Caudate nucleus (tissue), 63 donors: ENCODE measurements at places on chromosomes 5 and 9.

DNA sequence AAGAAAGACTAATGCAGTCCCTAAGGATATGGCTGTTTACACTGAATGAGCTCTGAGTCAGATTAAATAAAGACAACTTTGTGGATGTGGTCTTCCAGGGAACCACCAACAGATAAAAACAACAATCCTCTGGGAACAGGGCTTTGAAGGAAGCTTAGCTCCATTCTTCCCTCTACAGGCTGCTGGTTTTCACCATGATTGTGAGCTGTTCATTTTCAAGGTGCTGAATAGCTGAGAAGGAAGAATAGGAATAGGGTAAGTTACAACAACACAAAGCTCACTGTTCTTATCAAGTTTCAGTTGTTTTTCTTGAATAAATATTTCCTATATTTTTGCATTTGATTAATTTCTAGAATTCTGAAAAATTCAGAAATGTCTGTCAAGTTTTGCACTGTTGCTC is 25.9 kb upstream of the PTAR1 start:
- no peak for DNase-seq

- DNase-seq: no peak
Measured at GRCh38 chr9:107106416-107106815, 176.7 kb upstream of the RAD23B start.

DNA sequence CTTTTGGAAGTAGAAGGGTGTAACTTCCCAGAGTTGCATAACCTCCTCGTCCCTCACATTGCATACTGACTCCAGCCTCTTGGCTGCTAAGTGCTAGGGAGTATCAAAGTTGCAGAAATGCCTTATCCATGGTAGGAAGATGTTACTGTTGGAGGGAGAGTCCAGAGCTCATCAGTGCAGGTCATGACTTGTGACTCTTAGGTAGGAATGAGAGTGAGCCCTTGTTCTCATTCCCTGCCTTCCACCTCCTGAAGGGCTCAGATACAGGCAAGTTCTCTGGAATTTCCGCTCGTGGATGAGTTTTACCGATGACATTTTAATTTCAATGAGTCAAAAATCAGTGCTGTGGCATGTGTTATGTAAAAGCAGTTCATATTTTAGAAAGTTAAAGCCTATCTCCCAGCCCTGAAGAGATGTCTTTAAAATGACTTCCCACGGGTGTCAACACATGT is 17.0 kb downstream of the IRX1 start:
- no peak for DNase-seq

DNA sequence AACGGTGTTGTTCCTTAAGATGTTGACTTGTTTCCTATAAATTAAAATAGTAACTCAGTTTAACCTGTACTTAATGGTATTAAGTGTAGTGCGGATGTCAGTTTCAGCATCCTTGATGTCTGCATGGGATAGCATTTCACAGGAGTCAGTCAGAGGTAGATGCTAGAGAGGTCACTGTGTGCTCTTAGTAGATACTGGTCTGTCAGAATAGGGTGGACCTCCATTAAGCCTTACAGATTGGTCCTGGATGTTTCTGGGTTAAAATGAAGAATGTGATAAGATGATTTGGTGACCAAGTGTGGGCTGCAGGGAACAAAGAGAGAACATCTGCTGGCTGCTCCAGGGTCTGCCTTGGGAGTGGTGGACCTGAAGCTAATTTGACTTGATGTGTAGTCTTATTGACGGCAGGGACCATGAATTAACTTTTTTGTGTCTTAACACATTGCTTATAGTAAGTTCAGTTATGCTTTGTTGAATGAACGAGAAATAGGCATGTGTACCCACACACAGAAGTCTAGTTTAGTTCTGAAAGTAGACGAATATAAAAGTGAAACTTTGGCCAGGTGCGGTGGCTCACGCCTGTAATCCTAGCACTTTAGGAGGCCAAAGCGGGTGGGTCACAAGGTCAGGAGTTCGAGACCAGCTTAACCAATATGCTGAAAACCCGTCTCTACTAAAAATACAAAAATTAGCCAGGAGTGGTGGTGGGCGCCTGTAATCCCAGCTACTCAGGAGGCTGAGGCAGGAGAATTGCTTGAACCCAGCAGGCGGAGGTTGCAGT is 12.5 kb downstream of the RAB24 start:
- no peak for DNase-seq

DNA sequence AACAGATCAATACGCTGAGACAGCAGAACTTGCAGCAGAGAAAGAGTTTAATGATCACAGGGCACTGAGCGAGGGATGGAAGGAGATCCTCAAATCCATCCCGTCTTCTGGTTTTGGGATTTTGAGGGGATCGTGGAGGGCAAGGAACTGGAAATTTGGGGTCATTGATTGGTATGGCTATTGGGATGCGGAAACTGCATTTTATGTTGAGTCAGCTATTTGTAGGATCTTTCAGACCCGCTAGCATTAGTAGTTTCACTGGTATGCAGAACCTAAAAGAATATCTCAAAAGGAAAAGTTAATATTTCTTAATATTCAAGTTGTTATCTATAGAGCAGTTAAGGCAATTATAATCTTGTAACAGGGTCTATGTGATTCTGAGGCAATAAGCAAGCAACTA is 771.7 kb upstream of the CTNND2 start:
- DNase-seq: no peak

DNA sequence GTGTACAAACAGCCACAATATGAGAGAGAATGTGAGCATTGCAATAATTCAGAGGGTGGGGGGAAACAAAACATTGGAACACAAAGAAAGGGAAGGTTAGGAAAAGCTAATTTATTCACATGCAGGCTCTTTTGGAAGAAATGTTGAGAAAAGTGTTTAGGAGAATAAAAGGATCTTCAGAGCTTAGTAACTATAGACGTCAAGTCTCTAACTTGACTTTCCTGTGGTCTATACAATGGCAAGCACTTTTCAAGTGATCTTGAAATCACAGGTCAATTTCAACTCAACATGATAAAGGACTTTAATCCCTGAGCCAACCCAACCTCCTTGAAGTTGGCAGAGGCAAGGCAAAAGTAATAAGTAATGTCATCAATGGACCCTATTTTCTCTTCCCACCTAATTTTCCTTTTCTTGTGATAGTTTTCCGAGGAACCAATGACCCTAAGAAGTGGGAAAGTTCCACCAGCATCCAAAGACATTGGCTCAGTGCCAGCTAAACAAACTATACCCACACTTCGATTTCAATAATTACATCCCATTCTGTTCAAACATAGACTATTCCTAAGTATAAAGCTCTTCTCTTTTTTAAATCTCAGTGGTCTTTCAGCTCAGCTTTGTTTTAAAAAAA is 23.7 kb downstream of the RFK start:
- no peak for DNase-seq

- no peak for DNase-seq
Measured at GRCh38 chr9:110405858-110406443, 68.3 kb upstream of the TXNDC8 start.

DNA sequence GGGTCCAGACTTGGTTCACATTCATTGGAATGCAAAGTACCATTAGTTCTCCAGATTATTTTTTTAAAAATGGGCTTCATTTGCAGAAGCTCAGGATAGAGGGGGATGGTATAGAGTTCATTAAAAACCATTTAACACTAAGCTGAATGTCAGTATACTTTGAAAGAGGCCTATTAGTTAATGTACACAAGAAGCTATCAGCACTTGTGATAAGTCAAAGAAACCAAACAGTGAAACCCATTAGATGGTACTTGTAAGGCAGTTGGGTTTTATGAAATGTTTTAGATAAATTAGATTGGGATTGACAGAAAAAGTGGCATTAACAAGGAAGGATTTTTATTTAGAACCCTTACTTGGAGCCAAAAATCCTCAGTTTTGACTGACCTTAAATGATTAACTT is 229.2 kb upstream of the MPDZ start:
- DNase-seq: no peak

GRCh38 chr5:123000731-123001130 is 35.8 kb downstream of the PPIC start:
- no peak for DNase-seq

DNA sequence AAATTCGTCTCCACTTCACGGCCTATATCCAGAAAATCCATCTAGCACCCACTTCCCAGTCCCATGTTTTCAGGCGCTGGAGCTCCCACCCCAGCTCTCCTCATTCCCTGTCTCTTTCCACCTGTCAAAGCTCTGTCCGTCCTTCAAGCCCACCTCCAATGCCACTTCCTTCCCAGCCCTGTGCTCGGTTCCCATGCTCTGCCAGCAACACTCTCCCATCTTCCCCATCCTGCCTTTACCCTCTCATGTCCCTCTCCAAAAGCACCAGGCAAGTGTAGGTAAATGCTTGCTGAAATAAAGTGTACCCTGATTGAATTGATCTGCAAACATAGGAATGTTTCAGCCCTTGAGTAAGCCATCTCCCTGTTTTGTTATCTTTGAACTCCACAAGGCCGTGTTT is 9.2 kb downstream of the DRD1 start:
- no peak for DNase-seq

GRCh38 chr5:19751326-19751725 is 236.7 kb downstream of the CDH18 start:
- DNase-seq: no peak

DNA sequence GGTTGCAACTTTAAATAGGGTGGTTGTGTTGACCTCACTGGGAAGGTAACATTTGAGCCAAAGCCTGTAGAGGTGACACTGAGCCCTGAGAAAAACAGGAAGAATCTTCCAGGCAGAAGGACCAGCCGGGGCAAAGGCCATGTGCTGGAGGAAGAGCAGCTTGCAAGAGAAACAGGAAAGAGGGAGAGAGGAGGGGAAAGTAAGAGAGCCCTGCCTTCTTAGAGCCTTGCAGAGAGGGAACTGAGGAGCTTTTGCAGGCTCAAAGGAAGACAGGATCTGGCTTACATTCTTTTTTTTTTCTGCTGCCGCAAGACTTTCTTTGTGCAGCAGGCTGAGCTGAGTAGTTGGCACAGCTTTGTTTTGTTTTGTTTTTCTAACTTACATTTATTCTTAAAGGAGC is 17.4 kb downstream of the C9orf153 start:
- no peak for DNase-seq

DNA sequence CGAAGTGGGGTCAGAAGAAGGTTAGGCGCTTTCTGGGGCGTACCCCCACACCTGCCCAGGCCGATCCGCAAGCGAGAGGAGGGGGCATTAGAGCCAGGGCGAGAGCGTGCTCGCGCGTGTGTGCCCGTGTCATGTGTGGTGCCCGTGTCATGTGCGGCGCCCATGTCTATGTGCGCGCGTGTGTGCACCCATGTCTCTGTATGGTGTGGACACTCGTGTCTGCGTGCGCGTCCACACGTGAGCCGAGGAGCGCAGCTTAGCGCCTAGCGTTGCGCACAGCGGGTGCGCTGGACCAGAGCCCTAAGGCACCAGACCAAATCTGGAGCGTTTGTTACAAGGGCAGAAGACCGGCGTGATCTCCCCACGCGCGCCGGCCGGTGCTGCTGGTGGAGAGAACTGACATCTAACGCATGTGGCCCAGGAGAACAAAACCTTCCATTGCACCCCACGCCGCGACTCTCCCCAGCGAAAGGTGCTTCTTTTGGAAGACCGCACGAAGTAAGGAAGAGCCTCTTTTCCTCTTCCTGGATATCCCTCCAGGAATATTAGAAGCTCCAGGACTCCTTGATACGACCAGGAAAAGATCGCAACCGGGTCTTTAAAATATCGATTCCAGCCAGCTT is 644 bp downstream of the NIM1K start:
- DNase-seq: peak; percentile 71
